ENCODE measurements at places on chromosomes 2 and 18.

- DNase-seq: no peak
Measured at GRCh38 chr2:202249521-202250253, 11.3 kb upstream of the SUMO1 start.

- no peak for DNase-seq
Measured at GRCh38 chr2:240861547-240861946, 7.1 kb upstream of the AGXT start.

DNA sequence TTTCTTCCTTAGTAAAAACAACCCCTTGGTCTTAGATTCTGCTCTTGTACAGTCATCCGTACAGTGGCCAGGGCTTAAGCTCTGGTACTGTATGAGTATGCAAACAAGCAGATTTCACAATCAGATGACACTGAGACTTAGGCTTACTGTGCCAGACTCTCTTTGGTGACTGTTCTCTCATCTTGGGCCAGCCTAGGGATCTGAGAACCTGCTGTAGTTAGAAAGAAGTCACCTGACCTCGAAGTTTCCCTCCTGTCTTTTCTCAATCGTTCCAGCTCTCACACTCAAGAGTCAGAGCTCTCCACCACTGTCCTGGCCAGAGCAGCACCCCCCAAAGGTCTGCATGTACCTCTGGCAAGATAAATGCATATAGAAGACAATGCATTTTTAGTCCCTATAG lies 63.2 kb downstream of the ZEB2 start:
- DNase-seq: no peak

GRCh38 chr18:4016391-4017049 lies 438.6 kb downstream of the DLGAP1 start:
- DNase-seq: no peak

DNA sequence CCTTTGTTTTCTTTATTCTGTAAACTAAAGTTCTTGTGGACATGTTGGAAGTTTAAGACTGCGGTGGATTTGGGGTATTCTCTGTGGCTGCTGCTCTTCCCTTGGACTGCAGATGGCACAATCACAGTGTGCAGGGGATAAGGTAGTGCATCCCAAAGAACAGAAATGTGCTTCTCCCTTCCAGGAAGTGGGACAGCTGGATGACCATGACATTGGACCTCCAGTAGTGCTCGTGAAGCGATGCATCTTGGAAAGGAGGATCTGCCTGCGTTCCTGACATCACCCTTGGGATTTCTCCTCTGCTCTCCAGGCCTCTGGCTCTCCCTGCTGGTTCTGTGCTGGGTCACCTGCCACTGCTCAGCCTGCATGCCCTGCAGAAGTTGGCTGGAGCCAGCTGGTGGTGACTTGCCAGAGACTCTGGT lies 109.9 kb downstream of the SLC4A3 start:
- no peak for DNase-seq

DNA sequence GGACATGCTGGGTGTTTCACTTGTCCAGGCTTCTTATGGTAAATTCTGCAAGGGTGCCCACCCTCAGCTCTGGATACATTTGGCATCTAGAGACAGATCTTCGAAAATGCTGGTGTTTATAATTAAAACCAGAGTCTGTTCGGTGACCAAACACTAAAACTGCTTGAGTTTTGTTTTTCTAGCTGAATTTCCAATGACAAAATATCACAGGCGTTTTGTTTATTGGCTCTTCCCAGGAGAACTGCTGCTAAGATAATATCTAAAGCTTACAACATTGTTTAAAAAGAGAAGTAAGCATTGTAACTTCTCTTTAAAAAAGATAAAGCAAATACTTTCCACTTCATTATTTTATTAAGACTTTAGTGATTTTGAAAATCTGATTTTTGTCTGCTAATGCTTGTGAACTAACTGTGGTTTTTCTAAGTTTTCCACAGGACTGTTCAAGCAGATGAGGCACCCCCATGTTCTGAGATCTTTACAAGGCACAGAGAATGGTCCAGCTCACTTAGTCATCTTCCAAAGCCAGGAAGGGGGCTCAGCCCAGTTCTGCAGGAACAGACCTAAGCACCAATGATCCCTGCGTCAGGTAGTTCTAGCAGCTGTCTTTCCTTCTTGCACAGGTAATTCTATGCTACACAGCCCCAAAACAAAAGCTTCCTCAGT lies 94.8 kb upstream of the LTBP1 start:
- DNase-seq: no peak

Measured in stimulated activated CD4-positive, alpha-beta T cell treated with anti-CD3 and anti-CD28 coated beads, Interleukin-4, amount 100 ng/mL, for 48 hours (primary cell).